ENCODE measurements at places on chromosomes 1 and 21.

GRCh38 chr1:150799089-150799488 is 9.0 kb downstream of the CTSK start:
- DNase-seq = no peak

GRCh38 chr1:22540337-22540736 is 23.0 kb upstream of the EPHA8 start:
- no peak for DNase-seq

DNA sequence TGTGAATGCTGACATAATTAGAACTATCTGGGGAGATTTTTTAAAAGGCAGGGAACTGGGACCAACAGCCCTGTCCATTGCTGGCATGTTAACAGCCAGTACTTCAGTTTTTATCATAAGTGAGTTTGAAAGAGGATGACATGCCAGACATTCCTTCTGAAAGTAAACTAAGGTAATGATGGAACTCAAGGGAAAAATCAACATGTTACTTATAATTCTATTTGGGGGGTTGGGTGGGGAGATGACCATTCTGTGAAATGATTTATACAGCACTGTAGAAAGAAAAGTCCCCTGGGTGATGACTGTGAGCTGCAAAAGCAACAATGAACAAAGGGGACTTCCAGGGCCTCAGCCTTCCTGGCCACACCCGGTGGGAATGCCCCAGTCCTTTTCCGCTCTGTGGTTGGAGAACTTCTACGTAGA is 5.4 kb upstream of the LAMC2 start:
- DNase-seq = no peak

DNA sequence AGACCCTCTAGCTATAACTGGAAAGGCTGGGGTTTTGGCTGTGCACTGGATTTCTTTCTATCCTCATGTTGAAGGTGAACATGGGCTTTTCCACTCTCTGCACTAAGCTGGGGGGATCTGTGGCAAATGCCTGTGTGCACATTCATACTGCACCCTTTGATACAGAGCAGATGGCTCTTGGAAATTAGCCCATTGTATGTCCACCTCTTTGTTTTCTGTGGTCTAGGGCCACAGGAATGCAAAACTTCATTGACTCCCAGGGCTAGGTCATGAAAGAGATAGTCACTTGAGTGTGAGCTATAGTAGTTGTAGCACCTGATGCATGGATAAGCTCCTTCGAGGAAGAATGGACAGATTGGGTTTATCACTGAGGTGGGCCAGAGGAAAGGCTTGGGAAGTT is 5.7 kb upstream of the OR14A16 start:
- DNase-seq = no peak

DNA sequence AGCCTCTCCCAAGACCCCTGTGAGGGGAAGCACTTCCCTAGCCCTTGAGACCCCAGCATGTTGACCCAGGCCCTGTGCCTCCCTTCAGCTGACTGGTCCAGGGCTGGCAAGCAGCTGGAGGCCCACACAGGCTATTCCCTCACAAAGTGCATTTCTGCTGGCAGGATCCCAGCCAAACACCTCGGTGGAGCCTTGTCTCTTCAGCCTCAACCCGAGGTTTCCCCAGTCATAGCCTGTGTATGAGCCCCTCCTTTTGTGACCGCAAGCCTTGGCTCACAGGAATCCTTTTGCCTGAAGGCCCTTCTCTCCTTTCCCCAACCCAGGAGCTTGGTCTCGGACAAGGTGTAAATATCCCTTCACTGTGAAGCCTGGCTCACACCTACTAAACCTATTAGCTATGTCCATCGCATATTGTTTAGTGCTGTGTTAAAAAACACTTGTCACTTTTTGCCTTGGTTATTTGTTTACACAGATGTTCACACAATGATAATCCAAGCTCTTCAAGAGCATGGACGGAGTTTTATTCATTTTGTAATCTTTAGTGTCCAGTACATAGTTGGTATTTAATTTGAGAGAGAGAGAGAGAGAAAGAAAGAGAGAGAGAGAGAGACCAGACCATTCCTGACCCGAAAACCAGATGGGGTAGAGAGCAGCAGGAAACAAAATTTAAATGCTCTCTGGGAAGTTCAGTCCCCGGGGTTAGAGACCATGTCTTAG is 8.5 kb upstream of the CD247 start:
- no peak for DNase-seq

DNA sequence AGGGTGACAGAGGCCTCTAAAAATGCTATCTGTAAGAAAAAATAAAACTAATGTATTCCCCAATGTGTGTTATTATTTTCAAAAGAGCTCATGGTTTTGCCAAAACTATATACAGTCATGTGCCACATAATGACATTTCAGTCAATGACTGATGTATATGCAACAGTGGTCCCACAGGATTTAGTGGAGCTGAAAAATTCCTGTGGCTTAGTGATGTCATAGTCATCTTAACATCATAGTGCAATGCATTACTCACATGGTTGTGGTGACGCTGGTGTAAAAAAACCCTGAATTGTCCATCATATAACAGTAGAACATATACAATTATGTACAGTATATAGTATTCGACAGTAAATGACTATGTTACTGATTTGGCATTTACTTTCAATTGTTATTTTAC is 172.4 kb downstream of the CACNA1E start:
- no peak for DNase-seq

DNA sequence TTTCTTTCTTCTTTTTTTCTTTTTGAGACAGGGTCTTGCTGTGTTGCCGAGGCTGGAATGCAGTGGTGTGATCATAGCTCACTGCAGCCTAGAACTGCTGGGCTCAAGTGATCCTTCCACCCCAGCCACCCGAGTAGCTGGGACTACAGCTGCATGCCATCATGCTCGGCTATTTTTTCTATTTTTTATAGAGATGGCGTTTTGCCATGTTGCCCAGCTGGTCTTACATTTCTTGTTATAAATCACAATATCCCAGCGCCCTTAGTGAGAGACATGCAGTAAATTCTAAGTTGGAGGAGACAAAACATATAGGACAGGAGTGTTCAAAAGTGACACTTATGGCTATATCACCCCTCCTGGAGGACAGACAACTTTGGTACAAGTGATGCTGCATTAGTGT is 31.3 kb upstream of the ACTN2 start:
- DNase-seq = no peak

DNA sequence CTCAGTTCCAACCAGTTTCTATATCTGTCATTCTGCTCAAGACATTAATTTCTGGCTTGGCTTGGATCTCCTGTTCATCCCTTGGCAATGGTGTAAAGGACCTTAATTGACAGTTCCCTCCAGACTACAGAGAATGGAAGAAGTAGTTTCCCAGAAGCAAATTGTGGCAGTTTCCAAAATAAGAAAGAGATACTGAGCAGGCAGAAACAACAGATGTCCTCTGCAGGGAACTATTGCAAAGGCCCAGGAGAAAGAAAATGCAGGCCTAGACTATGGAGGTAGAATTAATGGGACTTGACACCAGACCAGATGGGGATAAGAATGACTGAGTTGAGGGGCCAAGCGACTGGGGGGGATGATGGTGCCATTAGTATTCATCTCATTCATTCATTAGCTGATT is 6.1 kb upstream of the AK2 start:
- no peak for DNase-seq

- peak; percentile 18 for DNase-seq
Observed at GRCh38 chr1:200437556-200438203, 27.8 kb upstream of the ZNF281 start.

DNA sequence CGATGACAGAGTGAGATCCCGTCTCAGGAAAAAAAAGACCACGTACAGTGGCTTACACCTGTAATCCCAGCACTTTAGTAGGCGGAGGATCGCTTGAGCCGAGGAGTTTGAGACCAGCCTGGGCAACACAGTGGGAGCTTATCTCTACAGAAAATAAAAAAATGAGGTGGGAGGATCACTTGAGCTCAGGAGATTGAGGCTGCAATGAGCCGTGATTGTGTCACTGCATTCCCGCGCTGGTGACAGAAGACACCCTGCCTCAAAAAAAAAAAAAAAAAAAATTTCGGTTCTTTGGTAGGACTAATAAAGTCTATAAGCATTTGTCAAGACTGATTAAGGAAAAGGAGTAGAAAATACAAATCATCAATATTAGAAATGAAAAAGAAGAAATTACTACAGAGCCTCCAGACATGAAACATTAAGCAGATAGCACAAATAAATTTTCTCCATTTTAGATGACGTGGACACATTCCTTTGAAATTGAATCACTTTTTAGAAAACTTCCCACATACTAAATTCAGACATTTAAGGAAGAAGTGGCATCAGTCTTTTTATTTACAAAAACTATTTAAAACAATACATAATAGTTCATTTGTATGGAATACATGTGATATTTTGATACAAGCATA is 30.4 kb downstream of the MORC3 start:
- DNase-seq = no peak

DNA sequence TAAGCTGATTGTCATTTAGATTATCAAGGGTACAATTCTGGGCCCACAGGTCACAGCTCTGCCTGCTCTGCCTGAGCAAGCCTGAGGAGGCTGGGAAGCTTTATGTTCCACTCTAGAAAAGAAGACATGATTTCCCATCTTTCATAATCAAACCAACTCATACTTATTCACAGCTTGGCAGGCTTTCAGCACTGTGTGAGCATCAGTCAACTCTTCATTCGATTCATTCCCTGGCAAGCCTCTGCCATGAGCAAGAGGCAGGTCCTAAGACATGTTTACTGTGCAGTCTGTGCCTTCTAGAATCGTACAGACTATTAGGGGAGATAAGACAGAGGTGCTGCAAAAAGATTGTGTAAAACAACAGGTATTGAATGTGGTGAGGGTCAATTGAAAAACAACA is 24.5 kb upstream of the KIRREL1 start:
- no peak for DNase-seq

DNA sequence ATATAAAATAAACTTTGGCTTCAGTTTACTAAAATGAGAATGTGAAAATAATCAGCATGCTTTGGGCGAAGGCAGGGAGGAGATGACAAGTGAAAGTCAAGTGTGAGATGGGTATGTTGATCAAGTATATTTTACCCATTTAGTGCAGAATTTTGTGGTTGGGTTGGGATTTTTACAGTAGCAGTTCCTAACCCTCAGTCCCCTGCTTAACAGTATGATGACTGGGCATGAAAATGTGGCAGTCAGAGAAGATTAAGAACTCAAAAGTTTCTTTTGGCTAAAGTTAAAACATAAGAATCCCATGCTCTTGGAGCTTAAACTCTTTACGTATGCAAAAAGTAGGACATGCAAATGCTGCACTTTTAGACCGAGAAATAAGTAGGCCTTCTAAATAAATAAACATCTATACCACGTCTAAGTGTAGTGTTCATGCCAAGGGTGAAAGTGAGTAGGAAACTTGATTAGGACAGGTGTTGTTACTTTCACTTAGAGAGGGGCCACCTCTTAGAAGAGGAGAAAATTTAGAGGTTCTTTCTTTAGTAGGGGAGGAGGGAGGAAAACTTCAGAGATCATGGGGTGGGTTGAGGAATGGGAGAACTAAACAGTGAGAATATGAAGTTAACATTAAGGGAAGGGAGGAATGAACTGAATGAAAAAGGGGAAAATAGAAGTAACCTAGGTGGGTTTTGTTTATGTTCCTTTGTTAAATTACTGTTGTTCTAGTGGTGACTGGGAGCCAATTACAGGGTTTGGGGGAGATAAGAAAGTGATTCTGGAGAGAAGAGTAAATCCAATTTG is 127.8 kb downstream of the OSBPL9 start:
- DNase-seq = no peak

- no peak for DNase-seq
Observed at GRCh38 chr1:198423673-198424072, 116.8 kb downstream of the ATP6V1G3 start.
